ENCODE measurements at places on chromosomes 4 and X. TPM values are rescaled to one million over a fixed set of nuclear protein-coding genes. Genes with fewer than 3 reads are reported as not detected.

Gene NXF2B
- total RNA-seq = not detected

Gene RNF175
- not detected for total RNA-seq

- H3K4me1 ChIP-seq = peaks cover 8% of the 10 kb centered on the region
- DNase-seq = no peak
- H3K4me3 ChIP-seq = no peak overlapping the region
- H3K36me3 ChIP-seq = no peaks in the 10 kb centered on the region
- H3K27ac ChIP-seq = no peak overlapping the region
- H3K27me3 ChIP-seq = no peaks in the 10 kb centered on the region
Observed at GRCh38 chr4:38046727-38047489, 86.7 kb downstream of the PTTG2 start.

DNA sequence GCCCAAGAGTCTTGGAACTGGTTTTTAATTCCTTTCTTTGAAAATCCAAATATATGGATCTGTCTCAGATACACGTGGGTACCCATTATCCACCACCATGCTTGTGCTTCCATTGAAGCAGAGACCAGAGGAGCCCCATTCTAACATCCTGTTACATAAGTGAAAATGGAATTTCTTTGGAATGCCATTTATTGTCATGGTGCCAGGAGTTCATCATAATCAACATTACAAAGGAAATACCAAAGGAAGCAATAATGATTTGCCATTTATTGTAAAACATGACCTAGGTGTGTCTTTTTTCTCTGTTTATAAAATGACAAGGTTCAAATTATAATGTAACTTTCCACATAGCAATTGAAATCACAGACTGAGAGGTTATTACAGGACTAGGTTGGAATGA, 61.7 kb downstream of the PALLD start:
- no peaks in the 10 kb centered on the region for H3K36me3 ChIP-seq
- H3K27ac ChIP-seq = no peak overlapping the region
- H3K27me3 ChIP-seq = no peaks in the 10 kb centered on the region

Gene SEPTIN11
- total RNA-seq = 48.9 TPM

GRCh38 chr4:137446071-137446470, 86.2 kb downstream of the PCDH18 start:
- H3K36me3 ChIP-seq = no peaks in the 10 kb centered on the region
- no peak overlapping the region for H3K4me3 ChIP-seq
- no peaks in the 10 kb centered on the region for H3K4me1 ChIP-seq
- H3K27me3 ChIP-seq = no peaks in the 10 kb centered on the region

Gene PABPC1L2B
- total RNA-seq = not detected

Gene ZNF81
- 2.1 TPM for total RNA-seq

Gene SOWAHB
- total RNA-seq = 2.3 TPM

Gene CXCL1
- 35.4 TPM for total RNA-seq

DNA sequence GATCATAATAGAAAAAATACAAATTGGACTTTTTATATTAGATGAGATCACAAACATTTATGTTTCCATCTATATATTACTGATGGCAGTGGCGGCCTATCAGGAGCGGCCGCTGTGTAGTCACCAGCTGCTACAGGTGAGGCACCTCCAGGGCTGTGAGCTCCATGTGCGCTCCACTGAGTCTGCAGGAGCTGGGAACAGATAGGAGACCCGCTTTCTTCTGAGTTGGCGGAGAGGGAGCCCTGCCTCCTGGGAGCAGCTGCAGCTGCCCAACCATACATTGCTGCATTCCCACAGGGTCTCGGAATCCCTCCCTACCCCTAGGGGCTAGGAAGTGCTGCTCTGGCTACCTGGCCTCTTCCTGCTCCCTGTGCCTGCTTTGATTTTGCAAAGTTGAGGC, 812.9 kb downstream of the PDHA2 start:
- H3K4me3 ChIP-seq = no peak overlapping the region
- H3K27ac ChIP-seq = no peak overlapping the region
- H3K36me3 ChIP-seq = no peaks in the 10 kb centered on the region
- DNase-seq = no peak
- no peaks in the 10 kb centered on the region for H3K4me1 ChIP-seq

GRCh38 chr4:73451404-73451803, 15.4 kb downstream of the AFP start:
- H3K36me3 ChIP-seq = no peaks in the 10 kb centered on the region
- peaks cover 13% of the 10 kb centered on the region for H3K4me1 ChIP-seq
- no peaks in the 10 kb centered on the region for H3K27me3 ChIP-seq
- H3K27ac ChIP-seq = no peak overlapping the region
- H3K4me3 ChIP-seq = no peak overlapping the region

GRCh38 chr4:30256116-30256832, 463.9 kb upstream of the PCDH7 start:
- no peaks in the 10 kb centered on the region for H3K4me1 ChIP-seq
- no peak overlapping the region for H3K27ac ChIP-seq
- DNase-seq = no peak
- H3K36me3 ChIP-seq = no peaks in the 10 kb centered on the region
- H3K27me3 ChIP-seq = no peaks in the 10 kb centered on the region

GRCh38 chr4:3679851-3680311, 86.3 kb upstream of the ADRA2C start:
- no peaks in the 10 kb centered on the region for H3K27me3 ChIP-seq
- peak; percentile 51 for DNase-seq
- no peaks in the 10 kb centered on the region for H3K4me1 ChIP-seq
- no peaks in the 10 kb centered on the region for H3K36me3 ChIP-seq
- no peak overlapping the region for H3K27ac ChIP-seq
- no peak overlapping the region for H3K4me3 ChIP-seq

DNA sequence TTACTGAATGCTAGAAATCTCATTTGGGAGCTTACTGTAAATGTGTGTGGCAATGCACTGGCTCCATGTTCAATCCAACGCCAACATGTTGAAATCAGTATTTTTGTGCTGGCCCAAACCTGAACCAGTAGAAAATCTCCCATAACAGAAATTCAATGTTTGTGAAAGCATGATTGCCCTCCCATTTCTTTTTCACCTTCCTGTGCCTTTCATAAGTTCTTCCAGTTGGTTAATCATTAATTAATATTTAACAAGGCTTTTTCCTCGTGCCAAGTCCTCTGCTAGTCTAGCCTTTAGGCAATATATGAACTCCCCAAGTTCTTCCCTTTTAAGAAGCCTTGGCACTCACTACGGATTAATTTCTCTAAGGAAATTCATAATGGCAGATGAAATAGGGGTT, 1.3 kb upstream of the PLS3 start:
- peaks cover 3% of the 10 kb centered on the region for H3K4me1 ChIP-seq
- H3K36me3 ChIP-seq = no peaks in the 10 kb centered on the region
- H3K27me3 ChIP-seq = no peaks in the 10 kb centered on the region
- no peak for DNase-seq
- H3K27ac ChIP-seq = no peak overlapping the region
- no peak overlapping the region for H3K4me3 ChIP-seq

Gene CACNA1F
- total RNA-seq = 0.87 TPM

Gene PCDH7
- 0.25 TPM for total RNA-seq

DNA sequence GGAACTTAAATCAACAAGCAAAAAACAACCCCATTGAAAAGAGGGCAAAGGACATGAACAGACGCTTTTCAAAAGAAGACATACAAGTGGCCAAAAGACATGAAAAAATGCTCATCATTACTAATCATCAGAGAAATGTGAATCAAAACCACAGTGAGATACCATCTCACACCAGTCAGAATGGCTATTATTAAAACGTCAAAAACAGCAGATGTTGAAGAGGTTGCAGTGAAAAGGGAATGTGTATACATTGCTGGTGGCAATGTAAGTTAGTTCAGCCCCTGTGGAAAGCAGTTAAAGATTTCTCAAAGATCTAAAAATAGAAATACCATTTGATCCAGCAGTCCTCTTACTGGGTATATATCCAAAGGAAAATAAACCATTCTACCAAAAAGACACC, 22.6 kb downstream of the RTL9 start:
- H3K27me3 ChIP-seq = no peaks in the 10 kb centered on the region
- no peak for DNase-seq
- no peak overlapping the region for H3K4me3 ChIP-seq
- H3K27ac ChIP-seq = no peak overlapping the region

Gene AMMECR1
- 1.7 TPM for total RNA-seq

Gene ARHGAP24
- total RNA-seq = 16.8 TPM

GRCh38 chr4:128528793-128529553, 241.4 kb upstream of the PGRMC2 start:
- no peaks in the 10 kb centered on the region for H3K36me3 ChIP-seq
- DNase-seq = no peak
- H3K4me1 ChIP-seq = peaks cover 7% of the 10 kb centered on the region

DNA sequence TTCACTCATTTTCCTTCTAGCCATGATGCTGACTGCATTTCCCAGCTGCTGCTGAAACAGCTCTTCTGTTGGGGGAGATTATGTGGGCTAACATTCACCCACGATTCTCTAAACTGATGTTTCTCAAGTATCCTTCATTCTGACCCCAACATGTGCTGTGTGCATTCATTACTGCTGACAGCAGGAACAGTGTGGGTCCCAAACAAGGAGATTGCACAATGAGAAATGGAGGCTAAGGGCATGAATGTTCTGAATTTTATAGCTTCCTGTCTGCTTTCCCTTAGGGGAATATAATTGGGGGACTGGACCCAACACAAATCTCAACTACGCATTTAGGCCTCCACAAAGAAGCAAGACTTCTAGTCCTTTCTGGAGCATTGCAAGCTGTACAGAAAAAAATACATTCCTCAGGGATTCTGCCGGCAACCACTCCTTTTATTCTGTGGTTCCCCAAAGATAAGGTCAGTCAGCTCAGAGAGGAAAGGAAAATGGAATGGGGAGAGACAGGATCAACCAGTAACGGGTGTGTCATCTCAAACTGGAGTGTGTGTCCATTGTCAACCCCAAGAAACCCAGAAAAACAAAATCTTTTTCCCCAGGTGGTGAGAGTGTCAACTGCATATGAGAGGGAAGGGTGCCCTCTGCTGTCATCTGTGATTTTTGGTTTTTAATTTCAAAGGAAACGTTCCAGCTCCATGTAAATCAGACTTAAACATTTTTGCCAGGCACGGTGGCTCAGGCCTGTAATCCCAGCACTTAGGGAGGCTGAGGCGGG, 81.5 kb upstream of the EGFL6 start:
- peaks cover 8% of the 10 kb centered on the region for H3K4me1 ChIP-seq
- H3K36me3 ChIP-seq = no peaks in the 10 kb centered on the region

DNA sequence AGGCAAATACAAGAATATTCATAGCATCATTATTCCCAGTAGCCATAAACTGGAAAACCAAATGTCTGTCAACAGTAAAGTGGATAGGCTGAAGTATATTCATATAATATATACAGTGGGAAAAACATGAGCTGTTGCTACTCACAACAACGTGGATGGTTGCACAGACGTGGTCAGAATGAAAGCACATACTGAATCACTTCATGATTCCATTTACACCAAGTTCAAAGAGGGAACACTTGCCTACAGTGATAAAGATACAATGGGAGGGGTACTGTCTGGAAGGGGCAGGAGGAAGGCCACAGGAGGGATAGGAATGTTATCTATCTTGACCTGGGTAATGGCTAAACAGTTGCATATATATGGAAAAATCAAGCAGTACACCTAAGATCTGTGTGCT, 25.3 kb downstream of the APBB2 start:
- no peaks in the 10 kb centered on the region for H3K27me3 ChIP-seq
- no peaks in the 10 kb centered on the region for H3K36me3 ChIP-seq
- DNase-seq = no peak
- H3K27ac ChIP-seq = no peak overlapping the region

Gene SERTM2
- total RNA-seq = 0.04 TPM

GRCh38 chr4:72326692-72327632, 242.1 kb downstream of the ADAMTS3 start:
- no peaks in the 10 kb centered on the region for H3K27me3 ChIP-seq
- no peak overlapping the region for H3K4me3 ChIP-seq
- no peaks in the 10 kb centered on the region for H3K36me3 ChIP-seq
- no peaks in the 10 kb centered on the region for H3K4me1 ChIP-seq
- no peak for DNase-seq

- H3K4me3 ChIP-seq = no peak overlapping the region
- no peak for DNase-seq
- no peak overlapping the region for H3K27ac ChIP-seq
Observed at GRCh38 chr4:40946652-40947051, 196.9 kb downstream of the NSUN7 start.

Gene CFAP47
- total RNA-seq = not detected

Measured in pancreas (tissue), 10 donors.